ENCODE measurements at places on chromosomes 11 and 22.

- no peak for DNase-seq
Observed at GRCh38 chr11:65114538-65115171, 2.8 kb downstream of the ZNHIT2 start.

DNA sequence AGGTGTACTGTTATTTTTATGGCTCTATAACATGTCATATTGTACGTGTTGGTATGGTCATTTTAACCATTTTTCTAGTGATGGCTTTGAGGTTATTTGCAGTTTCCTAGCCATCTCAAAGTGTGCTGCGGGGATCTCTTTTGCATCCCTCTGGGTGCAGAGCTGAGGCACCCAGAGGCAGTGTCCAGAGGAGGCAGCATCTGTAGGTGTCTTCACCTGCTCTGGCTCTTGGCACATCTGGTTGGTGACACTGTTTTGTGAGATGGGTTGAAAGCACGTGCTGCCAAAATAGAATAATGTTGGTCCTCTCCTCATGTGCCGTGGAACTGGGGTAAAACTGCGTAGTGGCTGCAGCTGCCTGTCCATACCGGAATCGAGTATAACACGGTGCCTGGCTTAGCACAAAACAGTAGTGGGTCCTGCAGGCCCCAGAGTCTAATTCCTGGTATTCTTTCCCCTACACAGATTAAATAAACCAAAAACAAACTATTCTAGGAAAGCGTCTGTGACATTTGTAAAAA lies 12.9 kb downstream of the NEAT1 start:
- no peak for DNase-seq

GRCh38 chr11:37666960-37667359 lies 1068.9 kb upstream of the RAG2 start:
- no peak for DNase-seq

DNA sequence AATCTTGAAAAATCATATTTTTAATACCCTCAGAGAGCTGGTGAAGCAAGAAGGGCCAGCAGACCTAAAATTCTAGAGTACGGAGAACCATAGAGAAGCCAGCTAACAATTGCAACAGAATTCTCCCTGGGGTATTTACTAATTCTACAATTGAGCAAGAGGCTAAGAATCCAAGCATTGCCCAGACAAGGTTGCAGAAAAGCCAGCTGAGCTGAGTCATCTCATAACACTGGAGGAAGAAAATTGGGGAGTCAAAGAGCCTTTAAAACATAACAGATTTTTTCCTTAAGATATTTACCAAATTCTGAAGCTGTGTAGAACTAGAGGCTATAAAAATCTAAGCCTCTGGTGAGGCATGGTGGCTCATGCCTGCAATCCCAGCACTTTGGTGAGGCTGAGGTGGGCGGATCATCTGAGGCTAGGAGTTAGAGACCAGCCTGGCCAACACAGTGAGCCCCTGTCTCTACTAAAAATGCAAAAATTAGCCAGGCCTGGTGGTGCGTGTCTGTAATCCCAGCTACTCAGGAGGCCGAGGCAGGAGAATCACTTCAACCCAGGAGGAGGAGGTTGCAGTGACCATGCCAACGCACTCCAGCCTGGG lies 13.6 kb upstream of the TMEM216 start:
- no peak for DNase-seq

DNA sequence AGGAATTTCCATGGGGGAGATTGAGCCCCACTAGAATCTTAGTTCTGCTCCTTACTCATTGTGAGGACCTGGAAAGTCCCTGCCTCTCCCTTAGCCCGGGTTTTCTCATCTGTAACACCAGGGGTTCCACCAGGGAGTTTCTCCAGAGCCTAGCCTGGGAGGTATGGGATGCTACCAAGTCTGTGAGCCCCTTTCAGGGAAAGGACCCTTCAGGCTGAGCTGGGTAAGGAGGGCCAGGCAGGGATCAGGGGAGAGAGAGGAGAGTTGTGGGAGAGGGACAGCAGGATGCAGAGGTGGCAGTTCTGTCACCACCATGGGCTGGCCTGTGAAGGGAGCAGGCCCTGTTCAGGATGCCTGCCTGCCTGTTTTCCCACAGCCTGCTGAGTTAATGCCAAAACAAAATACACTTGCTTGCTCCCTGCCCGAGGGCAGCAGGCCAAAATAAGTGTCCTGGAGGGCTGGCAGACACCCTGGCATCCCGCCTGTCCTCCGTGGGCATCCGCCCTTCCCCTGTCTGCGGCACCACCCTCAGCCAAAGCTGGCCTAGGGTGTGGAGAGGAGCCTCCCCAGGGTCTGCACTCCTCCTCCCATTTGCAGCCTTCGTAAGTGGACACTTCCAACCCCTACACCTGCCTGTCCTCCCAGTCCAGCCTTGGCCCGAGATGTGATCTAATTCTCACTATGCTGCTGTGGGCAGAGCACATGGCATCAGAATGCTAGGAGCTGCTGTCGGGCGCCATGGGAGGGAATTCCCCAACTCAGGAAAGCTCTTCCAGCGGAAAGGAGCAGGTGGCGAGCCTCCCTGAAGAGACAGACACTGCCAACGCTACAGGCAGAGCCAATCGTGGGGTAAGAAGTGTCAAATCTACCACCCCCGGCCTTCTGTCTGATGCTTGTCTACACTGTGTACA lies 5.9 kb upstream of the FCHSD2 start:
- DNase-seq, result no peak

GRCh38 chr22:48629631-48630432 lies 1197.8 kb downstream of the BRD1 start:
- no peak for DNase-seq

DNA sequence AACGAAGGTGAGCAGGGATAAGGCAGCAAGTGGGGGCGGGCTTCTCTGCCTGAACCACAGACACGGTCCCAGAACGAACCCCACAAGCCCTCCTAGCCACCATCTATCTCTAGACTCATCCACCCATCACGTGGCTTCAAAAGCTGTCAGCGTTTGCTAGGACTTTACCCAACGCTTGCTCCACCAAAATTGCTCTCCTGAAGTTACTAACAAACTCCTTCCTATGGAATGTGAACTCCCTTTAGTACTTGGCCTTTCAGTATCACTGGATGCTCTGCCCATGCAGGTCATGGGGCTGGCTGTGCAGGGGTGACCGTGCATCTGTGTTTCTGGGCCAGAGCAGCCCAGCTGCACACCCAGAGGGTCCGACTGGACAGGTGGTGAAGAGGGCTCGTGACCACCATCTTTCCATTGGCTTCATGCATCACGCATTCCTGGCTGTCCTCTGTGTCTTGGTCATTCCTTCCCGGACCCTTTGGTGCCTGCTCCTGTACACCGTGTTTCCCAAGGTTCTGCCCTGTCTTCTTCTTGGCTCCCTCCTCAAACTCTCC lies 85.1 kb downstream of the MYO7A start:
- no peak for DNase-seq

All from NCI-H1105 treated with DMSO at 0.1 percent for 48 hours (cell line).